ENCODE measurements at places on chromosomes 2 and 18.

GRCh38 chr2:205531489-205532148 lies 150.7 kb upstream of the NRP2 start:
- no peak for DNase-seq

DNA sequence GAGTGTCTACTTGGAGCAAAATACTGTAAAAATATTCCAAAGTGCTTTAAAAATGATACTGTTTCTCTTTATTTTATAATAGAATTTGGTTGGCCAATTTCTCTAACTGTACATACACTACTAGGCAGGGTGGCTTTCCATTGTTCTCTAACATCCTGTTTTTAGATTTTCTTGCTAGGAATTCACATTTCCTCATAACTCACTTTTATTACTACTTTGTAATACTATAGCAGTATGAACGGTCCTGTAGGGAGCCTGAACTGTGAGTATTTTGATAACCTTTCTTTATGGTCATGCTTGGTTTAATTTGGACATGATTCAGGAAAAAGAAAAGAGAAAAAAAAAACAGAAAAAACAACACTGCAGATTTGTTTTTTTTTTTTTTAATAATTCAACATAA lies 37.8 kb downstream of the GCG start:
- DNase-seq: no peak

DNA sequence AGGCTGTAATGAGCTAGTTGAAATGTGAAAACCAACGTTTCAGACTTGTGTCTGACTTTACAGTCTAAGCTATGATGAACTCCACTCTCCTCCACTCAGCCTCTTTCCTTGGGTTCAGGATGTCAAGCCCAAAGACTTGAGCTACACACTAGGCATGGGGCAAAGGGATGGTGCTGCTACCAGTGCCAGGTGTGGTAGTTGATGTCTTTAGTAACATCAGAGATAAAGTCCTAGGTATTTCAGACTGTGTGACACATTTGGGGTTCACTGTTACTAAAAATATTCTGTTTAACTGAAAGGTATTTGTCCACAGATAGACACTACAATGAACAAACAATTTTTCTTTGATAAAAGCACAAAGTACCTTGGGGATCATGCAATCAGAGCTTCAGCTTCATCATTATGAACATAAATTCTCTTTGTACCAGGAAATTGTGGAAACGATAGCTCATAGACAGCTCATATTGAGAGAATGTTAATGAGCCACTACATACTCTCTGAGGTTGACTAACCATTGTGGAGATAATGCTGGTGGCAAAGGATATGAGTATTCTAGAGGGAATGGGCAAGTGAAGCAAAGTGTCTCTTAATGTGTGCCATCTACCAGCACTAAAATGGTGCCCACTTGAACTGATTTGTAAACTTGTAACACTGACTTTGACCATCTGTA lies 253.7 kb upstream of the THUMPD2 start:
- DNase-seq: no peak

DNA sequence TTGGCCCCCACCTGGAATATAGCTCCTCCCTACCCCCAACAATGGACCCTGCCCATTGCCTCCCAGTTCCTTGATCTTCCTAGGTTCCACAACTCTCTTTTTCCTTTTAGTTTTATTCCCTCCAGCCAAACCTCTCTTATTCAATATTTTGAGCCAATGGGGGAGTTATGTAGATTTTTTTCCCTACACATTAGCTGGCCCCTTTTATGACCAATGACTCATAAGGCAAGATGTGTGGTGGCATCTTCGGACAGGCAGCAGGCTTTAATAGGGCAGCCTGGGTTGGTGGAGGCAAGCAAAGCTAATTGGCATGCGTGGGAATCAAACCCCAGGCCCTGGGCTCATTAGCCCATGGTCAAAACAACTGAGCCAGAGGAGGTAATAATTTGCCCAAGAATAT lies 9.2 kb downstream of the GRP start:
- DNase-seq: no peak

DNA sequence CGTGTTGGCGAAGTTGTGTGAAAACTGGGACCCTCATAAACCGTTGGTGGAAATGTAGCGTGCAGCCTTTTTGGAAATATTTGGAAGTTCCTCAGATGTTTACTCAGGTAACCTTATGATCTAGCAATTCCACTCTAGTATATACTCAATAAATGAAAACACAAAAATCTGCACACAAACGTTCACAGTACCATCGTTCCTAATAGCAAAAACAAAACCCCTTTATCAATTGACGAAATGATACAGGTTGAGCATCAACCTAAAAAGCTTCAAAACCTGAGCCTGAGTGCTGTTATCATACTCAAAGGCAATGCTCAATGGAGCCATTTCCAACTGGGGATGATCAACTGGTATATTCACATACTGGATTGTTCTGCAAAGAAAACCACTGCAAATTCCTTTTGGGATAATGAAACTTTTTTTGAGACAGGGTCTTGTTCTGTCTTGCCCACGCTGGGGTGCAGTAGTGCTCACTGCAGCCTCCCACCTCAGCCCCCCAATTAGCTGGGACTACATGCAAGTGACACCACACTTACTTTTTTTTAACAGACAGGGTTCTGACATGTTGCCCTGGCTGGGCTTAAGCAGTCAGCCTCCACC lies 777 bp upstream of the C18orf32 start:
- no peak for DNase-seq

- no peak for DNase-seq
Observed at GRCh38 chr2:221310730-221311129, 261.4 kb downstream of the EPHA4 start.

DNA sequence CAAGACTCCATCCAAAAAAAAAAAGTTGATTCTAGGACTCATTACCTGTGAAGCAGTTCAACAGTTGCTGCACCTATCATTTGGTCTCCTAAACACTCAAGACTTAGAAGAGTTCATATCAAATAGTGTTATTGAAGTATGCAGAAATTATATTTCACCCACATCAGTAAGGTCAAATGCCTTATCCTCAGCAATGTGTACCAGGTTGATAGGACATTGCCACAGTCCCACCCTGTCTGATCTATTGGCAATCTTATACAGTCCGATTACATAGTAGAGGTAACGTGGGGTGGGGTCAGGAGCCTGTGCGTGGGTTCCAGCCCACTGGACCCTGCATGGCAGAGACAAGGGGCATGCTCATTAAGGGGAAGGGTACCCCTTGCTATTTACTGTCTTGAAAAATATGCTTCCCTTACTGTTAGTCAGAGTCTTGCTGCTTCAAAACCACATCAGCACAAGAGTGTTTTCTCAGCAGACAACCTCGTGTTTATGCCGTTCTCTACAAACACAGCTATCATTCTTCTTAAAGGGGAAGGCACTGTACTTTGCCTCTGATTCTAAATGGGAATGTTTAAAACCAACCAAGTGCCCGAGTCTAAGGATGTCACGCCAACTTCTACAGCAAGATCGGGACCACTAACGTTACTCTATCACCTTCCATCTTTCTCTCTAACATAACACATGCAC lies 115.2 kb downstream of the MTCL1 start:
- no peak for DNase-seq

DNA sequence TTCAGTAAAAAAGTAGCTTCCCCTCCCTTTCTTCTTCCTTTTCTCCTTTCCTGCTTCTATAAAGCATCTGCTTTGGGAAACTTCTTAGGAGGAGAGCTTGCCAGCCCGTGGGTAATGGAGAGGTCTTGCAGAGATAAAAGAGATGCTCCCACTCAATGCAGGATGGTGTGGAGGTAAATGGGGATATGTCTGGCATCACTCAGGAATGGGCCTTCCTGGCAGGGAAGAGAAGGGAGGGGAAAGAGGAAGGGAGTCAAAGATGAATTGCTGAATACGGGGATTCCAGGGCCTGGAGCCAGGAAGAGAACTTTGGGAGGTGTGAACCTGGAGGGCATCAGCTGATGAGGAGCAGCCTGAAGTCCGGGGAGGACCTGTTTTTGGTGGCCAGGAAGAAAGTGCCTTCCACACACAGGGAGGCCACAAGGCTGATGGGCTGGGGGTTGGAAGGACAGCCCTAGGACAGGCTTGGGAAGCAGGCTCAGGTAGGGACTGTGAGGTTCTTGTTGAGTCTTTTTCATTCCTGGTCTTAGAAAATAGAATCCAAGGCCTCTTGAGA lies 25.2 kb downstream of the IL1B start:
- DNase-seq: no peak

DNA sequence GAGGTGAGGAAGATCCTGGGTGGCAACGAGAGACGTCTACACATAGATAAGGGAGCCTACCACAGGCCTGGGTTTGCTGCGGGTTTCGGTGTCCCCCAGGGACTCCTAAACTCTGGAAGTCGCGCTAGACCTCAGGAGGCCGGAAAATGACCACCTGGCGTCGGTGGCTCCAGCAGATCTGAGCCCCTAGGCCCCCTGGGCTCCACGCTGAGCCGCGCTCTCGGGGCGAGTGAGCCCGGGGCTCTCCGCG lies 987 bp upstream of the DLX1 start:
- no peak for DNase-seq

GRCh38 chr2:28187186-28187585 lies 205.5 kb upstream of the FOSL2 start:
- no peak for DNase-seq

GRCh38 chr2:111675419-111676194 lies 208.4 kb downstream of the ANAPC1 start:
- DNase-seq: no peak

GRCh38 chr2:30134582-30134981 lies 12.2 kb upstream of the YPEL5 start:
- no peak for DNase-seq

- no peak for DNase-seq
Observed at GRCh38 chr2:175461839-175462238, 280.3 kb upstream of the ATP5MC3 start.

DNA sequence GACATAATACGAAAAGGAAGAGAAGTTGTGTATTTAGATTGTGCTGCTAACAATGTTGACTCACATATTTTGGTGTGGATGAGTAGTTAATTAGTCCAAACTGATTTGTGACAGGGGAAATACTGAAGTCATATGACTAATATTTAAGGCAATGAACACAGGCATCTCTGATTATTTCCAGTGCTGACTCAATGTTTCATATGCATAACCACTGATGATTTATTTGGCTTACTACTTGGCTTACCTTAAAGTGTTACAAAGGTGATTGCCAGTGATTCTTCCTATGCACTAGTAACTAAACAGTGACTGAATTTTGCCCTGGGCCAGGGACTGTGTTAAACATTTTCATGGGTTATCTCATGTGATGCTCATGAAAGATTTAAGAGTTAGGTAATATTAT lies 722.6 kb downstream of the METTL4 start:
- DNase-seq: no peak

GRCh38 chr18:41814651-41815050 lies 140.4 kb upstream of the PIK3C3 start:
- no peak for DNase-seq

DNA sequence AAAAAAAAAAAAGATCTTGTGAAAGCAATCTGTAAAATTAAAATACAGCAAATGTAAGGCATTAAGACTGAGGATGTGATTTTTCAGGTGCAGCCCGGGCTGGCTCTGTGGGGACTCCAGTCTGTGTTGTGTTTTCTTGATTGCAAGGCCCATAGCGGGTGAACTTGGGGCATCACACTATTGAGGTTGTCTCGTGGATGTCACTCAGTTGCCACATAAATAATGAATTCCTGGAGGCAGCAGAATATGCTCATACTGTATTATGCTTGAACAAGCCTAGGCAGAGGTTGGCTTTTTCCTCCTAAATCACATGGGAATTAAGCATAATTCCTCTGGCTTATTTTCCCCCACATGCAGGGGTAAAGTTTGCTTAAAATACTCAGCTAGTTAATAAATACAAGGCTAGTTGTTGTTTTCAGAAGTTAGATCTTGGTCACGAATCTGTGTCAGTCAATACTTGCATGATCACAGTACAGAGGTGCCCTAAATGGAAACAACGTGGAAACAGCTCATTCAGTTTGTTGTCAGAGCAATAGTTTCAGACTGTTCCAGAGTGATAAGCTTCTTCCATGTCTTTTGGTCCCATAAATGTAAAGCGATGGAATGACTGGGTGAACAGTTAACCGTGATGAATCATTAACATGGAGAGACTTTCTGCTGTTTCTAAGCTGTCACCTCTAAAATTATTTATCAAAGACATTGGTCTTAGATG lies 16.4 kb downstream of the GEMIN6 start:
- no peak for DNase-seq

- no peak for DNase-seq
Observed at GRCh38 chr2:106307860-106308259, 113.8 kb upstream of the UXS1 start.

DNA sequence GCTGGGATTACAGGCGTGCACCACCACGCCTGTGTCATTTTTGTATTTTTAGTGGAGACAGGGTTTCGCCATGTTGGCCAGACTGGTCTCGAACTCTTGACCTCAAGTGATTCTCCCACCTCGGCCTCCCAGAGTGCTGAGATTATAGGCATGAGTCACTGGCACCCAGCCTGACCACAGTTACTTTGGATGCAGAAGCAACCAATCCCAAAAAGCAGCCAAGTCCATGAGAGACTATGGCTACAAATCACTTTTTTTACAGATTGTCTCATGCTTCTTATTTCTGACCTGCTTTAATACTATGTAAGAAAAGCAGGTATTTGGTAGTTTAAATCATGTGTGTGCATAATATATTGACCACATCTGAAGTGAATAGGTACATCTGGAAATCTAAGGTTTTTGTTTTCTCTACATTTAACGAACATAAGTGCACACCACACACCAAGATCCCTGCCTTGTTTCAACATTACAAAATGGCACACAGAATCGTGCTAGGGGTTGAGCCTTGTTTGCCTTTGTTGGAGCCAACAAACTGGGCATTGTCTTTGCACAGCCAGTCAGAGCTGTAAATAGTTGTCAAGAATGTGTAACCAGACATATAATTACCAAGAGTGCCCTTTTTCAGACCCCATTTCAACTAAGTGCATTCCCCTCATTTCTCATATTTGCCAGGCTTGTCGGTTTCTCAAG lies 18.3 kb upstream of the MAP4K4 start:
- no peak for DNase-seq

- no peak for DNase-seq
Observed at GRCh38 chr2:142582317-142582716, 295.1 kb upstream of the KYNU start.

GRCh38 chr2:4053769-4054493 lies 350.6 kb downstream of the DCDC2C start:
- no peak for DNase-seq

GRCh38 chr2:6934758-6935651 lies 17.8 kb downstream of the RNF144A start:
- DNase-seq: no peak

GRCh38 chr18:75035928-75036327 lies 173.0 kb downstream of the PTGR3 start:
- no peak for DNase-seq

GRCh38 chr2:122886479-122887145 lies 1131.2 kb downstream of the TSN start:
- DNase-seq: no peak

DNA sequence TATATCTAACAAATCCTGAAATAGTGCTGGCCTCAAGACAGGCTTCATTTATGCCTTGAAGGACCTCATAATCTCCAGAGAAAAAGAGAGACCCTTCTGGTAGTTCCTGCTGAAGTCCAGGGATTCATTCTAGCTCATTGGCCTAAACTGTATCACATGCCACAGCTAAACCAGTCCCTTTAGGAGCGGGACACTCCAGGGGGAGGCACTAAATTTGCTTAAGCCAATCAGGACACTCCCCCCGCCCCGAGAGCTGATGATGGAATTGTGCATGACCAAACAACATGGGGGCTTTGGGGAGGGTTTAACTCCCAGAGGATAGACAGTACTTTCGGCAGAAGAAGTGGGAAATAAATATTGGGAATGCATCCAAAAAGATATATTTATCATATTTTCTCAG lies 36.4 kb upstream of the CXCR4 start:
- no peak for DNase-seq
